DMS 273 treated with DMSO at 0.1 percent for 48 hours (cell line): ENCODE measurements at places on chromosomes 16 and 17.

DNA sequence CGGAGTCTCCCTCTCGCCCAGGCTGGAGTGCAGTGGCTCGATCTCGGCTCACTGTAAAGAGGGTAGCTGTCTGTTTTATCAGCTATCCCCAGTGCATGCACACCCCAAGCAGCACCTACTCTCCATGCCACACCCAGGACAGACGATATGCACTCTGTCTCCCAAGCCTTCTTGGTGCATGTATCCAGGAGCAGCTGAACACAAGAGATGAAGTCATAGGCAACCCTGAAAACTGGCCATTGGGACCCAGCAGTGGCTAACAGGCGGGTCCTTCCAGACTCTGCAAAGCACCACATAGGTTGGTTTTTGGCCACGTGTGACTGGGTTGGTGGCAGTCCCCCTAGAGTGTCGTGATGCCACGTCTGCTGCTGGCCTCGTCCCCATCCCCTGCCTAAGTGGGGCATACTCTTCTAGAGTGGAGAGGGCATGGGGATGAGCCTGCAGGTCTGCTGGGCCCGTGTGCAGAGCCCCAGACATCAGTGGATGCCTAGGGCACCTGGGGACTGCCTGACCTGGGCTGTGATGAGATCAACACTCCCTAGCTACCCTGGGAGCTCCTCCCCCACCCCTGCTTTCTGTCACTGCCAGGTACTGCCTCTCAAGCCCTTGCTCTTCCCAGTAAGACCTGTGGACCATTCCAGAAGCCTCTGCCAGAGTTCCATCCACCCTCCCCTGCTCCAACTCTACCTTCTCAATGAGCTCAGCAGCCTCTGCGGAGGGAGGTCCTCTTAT, 9.3 kb downstream of the PDE6G start:
- DNase-seq: no peak

DNA sequence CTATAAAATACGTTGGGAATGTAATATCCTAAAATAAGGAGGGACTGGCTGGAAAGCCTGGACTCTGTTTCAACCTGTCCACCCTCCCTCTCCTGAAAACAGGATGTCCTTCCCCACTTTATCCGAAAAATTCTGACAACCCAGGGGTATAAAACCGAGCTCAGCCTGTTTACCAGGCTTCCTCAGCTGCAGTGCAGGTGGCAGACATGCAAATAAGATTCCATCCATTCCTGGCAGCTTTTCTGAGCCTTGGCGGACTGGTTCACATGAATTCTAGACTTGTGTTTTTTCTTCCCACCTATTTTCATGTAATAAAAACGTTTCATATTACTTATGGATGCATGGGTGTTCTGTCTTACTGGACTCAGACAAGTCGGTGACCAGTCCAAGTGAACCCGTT, 479.3 kb downstream of the KCNJ18 start:
- no peak for DNase-seq

DNA sequence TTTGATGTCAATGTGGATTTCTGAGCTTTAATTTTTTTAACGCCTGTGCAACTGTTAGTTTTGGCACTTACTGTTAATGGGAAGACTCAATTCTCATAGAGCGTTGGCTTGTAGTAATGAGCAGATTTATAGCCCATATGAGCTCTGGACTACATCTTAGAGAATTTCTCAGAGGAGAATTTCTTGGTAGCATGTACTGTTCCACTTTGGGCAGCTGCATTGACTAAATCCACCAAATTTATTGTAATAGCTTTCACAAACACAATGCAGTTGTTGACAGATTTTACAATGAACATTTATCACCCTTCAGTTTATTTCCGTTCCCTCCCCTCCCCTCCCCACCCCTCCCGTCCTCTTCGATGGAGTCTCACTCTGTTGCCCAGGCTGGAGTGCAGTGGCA, 193.9 kb downstream of the PRKCA start:
- DNase-seq: no peak

GRCh38 chr17:6711081-6711674, 2.0 kb downstream of the SLC13A5 start:
- DNase-seq: no peak

GRCh38 chr16:80986557-80986956, 20.1 kb downstream of the CMC2 start:
- DNase-seq: no peak

- no peak for DNase-seq
These were observed 448 bp upstream of the TNFRSF12A start for GRCh38 chr16:3019594-3020246.

- DNase-seq: no peak
These were observed 757.0 kb downstream of the CDH11 start for GRCh38 chr16:64364894-64365293.

GRCh38 chr17:47956791-47957590, 692 bp downstream of the PRR15L start:
- no peak for DNase-seq

DNA sequence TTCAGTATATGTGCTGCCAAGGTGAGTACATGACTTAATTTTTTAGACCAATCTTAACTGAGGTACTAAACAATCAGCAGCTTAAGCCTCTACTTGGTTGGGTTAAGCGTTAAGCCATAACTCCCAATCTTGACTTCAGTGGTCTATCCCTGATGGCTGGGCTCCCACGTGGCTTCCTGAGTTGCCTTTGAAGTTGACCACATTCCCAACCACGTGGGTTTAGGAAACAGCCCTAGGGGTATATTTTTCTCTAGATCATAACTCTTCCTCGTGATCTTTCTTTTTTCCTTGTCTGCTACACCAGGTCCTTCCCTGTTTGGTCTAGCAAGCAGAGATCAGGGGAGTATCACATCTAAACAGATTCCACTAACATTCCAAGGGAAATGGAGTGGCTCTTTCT, 20.1 kb upstream of the PIRT start:
- no peak for DNase-seq

DNA sequence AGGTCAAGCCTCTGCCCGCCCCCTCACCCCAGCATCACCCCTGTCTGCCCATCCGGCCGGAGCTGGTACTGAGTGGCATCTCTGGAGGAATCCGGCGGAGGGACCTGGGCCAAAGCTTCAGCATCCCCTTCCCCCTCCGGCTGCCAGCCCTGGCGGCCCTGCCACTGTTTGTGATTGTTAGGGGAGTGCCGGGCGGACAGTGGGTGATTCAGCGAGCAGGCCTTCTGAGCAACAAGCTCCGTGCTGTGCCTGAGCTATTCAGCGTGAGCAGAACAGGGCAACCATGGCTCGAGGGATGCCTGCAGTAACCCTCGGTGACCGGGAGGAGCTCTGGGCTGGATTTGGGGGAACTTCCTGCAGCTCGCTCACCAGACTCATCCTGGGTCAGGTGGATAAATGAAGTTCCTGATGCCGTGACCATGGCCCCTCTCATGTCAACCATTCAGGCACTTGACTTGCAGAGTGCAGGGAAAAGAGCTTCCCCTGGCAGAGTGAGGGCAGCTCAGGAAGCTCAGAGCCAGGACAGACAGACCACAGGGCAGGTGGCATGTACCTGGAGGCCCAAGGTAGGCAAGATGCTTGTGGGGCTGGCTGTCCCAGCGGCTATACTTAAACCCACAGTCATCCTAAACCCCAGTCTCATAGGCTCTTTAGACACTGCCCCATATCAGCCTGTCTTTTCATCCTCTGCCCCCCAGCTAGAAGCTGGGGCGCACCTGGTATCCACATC, 24.3 kb upstream of the MLKL start:
- no peak for DNase-seq

GRCh38 chr16:53690771-53691170, 12.9 kb downstream of the RPGRIP1L start:
- DNase-seq: no peak

DNA sequence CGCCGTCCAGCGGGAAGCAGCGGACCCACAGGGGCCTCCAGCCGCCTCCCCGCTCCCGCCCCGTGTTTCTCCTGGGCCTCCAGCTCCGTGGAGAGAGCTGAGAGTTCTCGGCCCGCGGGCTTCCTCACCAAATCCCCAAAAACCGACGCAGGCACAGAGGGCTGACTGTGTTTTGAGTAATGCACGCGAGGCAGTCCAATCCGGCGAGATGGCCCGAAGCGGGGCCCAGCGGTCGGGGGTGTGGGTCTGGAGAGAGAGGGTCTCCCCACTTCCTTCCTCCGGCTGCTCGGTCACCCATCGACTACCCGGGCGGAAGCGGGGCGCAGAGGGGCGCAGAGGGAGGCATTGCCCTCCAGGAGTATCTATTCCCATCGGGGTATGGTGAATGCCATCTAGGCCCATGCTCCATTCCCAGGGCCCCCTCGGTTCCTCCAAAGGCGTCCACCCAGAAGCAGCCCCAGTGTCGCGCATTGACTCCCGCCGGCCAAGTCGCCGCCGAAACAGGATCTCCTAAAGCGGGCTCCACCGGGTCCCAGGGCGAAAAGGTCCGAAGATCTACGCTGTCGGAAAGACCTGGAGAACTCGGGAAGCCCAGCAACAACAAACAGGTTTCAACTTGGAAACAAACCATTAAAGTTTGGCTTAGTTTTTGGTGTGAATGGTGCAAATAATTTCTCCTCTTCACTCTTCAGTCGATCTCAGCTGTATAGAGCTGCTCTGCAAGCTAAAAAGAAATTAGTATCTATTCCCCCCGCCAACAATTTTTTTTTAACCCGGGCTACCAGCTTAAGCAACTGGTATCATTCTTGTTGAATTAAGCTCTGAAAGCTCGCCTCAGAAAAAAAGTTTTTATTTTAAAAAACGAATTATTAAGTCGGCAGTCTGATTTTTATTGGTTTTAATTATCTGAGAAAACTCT, 19.2 kb upstream of the HOXB13 start:
- DNase-seq: no peak

- DNase-seq: no peak
These were observed 65.0 kb downstream of the C17orf58 start for GRCh38 chr17:67931227-67931626.

- no peak for DNase-seq
These were observed 6.7 kb downstream of the MMP28 start for GRCh38 chr17:35788477-35789368.

- no peak for DNase-seq
These were observed 20.7 kb downstream of the TRAP1 start for GRCh38 chr16:3696425-3697218.

GRCh38 chr16:81560979-81561657, 116.5 kb downstream of the CMIP start:
- DNase-seq: no peak

DNA sequence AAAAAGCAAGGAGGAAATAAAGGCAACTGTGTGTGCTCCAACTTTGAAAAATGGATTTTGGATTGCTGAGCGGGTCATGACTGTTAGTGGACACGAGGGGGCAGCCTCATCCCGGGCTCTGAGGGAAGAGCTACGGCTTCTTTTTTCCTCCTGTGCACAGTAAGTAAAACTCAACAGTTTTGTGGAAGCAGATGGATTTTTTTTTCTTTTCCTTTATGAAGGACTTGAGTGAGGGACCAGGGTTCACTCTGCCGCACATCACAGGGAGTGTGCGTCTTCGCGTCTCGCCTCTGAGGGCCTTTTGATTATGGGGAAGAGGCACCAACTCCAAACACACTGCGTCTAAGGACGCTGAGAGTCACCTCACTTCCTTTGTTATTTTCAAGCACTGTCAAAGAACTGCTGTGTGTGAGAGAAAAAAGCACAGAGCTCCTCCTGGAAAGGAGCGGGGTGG, 80.3 kb upstream of the GOT2 start:
- DNase-seq: peak; percentile 2

DNA sequence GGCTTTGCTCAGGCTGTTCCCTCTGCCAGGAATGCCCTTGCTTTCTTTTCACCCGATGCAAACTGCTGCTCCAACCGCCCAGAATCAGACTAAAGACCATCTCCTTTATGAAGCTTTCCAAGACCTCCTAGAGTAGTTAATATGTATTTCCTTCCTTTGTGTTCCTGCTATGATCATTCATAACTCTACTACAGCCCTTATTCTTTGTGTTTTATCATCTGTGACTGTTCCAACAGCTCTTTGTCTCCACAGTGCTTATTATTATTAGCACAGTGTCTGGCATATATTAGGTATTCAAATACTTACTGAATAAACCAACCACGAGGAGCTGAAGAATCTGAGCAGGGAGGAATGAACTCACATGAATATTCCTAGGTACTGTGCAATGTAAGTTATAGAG, 7.6 kb downstream of the PSME3IP1 start:
- no peak for DNase-seq

DNA sequence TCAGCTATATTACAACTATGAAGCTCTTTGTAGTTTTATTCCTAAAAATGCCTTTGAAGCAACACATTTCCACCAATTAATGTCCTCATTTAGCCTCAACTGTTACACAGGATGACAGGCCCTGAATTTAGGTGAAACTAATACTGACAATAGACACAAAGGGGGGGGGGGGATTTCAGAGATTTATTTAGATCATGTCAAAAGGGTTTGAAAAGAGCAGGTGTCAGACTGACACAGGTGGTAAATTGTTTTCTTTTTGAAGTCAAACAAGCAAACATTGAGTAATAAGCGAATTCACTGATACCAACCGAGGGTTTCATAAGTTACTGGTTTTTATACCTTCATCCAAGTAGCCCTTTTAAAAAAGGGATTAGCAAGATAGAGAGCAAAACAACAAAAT, 40.8 kb downstream of the KANSL1 start:
- no peak for DNase-seq

- DNase-seq: no peak
These were observed 136.0 kb upstream of the TNRC6C start for GRCh38 chr17:77822302-77823030.

DNA sequence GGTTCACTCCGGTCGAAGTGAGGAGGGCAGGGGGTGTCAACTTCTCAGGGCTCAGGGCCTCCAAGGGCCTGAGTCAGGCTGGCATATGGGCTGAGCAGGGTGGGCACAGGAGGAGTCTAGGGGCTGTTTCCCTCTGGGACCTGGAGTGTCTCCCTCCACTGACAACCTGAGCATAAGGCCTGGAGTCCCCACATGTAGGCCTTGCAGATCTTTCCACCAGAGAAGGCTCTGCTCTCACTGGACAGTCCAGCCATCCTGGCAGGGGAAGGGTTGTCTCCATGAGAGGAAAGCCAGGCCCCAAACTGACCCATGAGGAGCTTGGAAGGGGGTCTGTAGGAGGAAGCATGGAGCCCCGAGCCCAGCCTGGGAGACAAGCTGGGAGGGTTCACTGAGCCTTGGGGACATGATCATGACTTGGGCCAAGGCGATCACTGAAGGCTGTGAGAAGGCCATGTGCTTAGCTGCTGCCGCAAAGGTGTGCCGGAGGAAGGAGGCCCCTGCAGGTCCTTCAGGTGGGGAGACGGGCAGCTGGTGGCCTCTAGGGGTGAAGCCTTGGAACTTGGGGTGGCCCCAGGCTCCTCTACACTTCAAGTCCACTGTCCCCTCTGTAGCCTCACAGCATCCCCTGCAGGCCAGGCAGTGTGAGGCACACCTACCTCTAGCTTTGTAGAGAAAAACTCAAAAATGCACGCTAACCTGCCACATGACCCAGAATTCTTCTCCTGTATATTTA, 9.9 kb downstream of the CMTM2 start:
- DNase-seq: no peak
